ENCODE measurements at places on chromosomes 4 and X.

GRCh38 chrX:33195698-33196097 is 15.7 kb downstream of the DMD start:
- no peak for DNase-seq

GRCh38 chr4:110636171-110636679 is 13.3 kb upstream of the PITX2 start:
- no peak for DNase-seq

DNA sequence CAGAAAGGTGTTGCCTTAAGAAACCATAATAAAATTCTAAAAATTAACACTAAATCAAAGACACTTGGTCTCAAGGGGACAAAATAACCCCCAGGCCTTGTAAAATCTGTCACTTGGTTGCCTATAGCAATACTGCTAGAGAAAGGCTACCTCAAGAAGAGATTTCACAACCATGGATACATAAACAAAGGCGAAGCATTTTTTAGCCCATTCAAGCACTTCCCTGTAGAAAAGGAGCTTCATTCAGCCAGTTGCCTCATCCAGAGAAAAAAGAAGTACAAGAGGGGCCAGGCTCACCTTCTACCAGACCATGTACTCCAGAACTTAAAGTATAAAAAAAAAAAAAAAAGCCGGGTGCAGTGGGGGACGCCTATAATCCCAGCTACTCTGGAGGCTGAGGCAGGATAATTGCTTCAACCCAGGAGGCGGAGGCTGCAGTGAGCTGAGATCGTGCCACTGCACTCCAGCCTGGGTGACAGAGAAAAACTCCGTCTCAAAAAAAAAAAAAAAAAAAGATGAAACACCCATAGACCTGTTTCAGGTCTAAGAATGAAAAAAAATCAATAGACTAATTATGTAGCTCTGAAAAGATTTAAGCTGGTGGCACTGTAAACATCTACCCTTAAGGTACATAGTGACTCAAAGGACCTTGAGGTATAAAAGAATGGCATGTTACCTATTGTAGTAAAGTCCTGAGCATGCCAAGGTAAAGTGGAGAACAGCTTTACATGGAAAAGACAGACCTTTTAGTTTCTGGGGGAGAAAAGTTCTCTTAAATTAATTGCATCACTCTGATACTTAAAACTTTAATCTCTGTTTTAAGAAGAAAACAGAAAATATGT is 18.0 kb downstream of the RUFY3 start:
- no peak for DNase-seq

- no peak for DNase-seq
These were observed 91.8 kb upstream of the ATXN3L start for GRCh38 chrX:13411496-13412207.

DNA sequence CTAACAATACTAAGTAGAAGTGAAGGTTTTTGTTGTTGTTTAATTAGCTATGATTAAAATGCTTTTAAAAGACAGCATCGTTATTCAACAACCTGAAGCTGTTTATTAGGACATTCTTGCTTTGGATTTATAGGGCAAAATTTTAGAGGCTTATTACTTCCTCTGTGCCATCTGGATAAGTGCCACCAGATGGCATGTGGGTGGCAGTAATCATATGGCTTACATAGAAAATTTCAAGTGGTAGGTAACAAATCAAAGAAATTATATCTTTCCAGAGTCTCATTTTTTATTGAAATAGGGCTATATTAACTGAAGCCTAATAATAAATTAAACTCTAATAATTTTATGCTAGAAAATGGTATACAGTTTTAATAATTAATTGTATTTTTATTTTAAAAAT is 83.3 kb upstream of the HTR2C start:
- no peak for DNase-seq

DNA sequence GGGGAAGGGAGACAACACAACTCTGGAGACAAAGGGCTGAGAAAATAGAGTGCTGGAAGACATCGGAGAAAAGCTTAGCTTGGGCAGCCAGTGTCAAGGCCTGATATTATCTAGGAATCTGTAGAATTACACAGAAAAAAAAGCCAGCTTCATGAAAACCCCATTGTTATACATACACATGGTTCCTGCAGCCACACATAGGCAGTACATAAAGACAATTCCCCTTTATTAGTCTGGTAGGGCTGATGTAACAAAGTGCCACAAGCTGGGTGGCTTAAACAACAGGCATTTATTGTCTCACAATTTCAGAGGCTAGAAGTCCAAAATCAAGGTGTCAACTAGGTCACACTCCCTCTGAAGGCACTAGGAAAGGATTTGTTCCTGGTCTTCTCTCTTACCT is 503.5 kb downstream of the MID1IP1 start:
- DNase-seq = no peak

DNA sequence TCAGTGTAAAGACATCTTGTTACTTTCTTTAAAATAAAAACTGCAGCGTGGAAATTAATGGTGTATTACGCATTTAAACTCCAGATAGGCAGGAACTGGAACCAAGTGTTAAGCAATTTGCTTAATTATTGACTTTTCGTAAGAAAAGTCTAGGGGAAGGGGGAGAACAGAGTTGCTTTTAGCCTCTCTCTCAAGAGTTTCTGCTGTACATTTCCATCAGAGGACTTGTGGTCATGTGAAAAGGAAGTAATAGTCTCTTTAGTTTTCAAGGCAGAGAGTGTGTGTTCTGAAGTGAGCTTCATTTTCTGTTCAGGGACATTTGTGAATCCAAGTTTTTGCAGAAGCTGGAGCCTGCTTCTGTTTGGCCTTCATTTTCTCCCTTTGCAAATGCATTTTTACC is 127.2 kb downstream of the UBE2K start:
- no peak for DNase-seq

GRCh38 chr4:94571298-94571697 is 119.6 kb downstream of the PDLIM5 start:
- DNase-seq = no peak

DNA sequence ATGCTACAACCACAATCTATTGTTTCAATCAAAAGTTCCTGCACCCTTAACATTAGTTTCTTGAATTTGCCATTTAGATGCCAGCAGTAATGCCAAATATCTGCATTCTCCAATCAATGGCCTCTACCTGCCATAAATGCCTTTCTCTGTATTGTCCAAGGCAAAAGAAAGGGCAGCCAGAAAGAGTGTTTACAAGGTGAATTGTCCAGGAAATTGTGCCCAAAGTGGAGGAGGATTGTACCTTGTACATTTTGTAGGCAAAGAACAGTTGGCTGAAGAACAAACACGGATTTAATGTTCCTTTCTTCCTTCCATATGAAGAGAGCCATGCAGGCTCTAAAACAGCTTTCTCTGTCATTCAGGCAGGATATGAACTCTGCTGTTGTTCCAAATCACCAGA is 181.5 kb downstream of the GUCY2F start:
- no peak for DNase-seq

- no peak for DNase-seq
These were observed 221.0 kb upstream of the GPRIN3 start for GRCh38 chr4:89528526-89529133.

DNA sequence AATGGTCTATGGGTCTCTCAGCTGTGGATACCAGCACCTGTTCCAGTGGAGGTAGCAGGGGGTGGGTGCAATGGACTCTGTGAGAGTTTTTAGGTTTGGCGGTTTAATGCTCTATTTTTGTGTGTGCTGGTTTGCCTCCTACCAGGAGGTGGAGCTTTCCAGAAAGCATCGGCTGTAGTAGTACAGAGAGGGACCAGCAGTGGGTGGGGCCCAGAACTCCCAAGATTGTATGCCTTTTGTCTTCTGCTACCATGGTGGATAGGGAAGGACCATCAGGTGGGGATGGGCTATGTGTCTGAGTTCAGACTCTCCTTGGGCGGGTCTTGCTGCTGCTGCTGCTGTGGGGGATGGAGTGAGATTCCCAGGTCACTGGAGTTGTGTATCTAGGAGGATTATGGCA is 557.2 kb upstream of the GRID2 start:
- no peak for DNase-seq

- no peak for DNase-seq
These were observed 1197.4 kb upstream of the ADGRL3 start for GRCh38 chr4:60002603-60003337.

- DNase-seq = no peak
These were observed 179.1 kb upstream of the TBC1D9 start for GRCh38 chr4:140935254-140935653.

- DNase-seq = no peak
These were observed 16.3 kb downstream of the PJA1 start for GRCh38 chrX:69148946-69149345.

- no peak for DNase-seq
These were observed 75.1 kb upstream of the NUDT10 start for GRCh38 chrX:51257490-51257889.

- DNase-seq = no peak
These were observed 1.3 kb upstream of the HAND2 start for GRCh38 chr4:173531086-173531965.

Data from activated CD8-positive, alpha-beta memory T cell treated with anti-CD3 and anti-CD28 coated beads for 1 hour (primary cell).